Nephron progenitor cell (in vitro differentiated cells): ENCODE measurements at places on chromosomes 1 and 21.

GRCh38 chr1:229230140-229230892 lies 40.6 kb upstream of the RAB4A start:
- H3K4me3 ChIP-seq: peak overlapping the region; percentile 74
- H3K27me3 ChIP-seq: peaks cover 3% of the 10 kb centered on the region

DNA sequence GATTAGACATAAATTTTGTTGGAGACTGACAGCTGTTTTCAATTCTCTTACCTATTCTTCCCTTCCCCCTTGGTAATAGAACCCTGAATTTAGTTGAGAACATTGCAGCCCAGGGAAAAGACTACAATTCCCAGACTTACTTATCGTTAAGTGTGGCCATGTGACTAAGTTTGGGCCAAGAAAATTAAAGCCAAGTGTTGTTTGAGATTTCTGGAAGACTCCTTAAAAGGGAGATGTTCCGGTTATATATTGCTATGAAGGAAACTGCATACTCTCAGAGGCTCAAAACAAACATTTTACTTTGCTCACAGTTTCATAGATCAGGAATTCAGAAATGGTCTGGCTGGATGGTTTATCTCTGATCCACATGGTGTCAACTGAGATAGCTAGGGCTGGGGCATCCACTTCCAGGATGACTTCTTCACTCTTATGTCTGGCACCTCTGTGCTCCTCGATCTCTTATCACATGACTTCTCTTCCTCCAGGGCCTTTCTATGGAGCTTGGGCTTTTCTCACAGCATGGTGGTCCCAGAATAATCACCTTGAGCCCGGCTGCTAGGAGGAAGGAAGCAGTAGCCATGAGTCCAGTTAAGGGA lies 22.4 kb upstream of the CD34 start:
- H3K27me3 ChIP-seq: peaks cover 3% of the 10 kb centered on the region
- H3K4me3 ChIP-seq: no peak overlapping the region
- H3K27ac ChIP-seq: no peak overlapping the region
- DNase-seq: no peak
- no peaks in the 10 kb centered on the region for H3K4me1 ChIP-seq

DNA sequence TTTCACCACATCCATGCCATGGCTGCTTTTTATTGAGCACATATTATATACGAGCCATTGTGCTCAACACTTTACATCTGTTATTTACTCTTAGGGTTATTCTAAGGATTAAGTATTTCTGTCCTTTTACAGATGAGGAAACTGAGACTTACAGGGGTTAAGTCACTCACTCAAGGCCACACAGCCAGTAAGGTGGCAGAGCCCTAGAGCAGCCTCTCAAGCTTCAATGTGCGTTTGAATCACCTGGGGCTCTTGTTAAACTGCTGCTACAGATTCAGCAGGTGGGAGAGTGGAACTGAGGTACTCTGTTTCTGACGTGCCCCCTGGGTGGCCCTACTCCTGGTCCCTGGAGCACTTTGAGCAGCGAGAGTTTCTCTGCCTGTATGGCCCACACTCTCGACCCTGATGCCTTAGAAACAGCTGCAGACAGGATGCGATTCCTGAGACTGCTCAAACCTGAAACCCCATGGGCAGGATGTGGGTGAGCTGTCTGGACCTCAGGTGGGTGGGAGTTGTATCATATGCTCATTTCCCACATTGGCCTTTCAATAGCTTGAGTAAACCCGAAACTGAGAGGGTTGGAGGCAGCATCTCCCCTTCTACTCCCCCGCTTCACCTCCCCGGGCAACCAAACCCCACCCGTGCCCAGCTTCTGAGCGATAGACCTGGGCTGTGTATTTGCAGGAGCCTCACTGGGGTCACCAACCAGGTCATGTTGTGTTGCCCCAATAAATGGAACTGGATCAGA lies 59.3 kb downstream of the MAN1C1 start:
- no peaks in the 10 kb centered on the region for H3K36me3 ChIP-seq

DNA sequence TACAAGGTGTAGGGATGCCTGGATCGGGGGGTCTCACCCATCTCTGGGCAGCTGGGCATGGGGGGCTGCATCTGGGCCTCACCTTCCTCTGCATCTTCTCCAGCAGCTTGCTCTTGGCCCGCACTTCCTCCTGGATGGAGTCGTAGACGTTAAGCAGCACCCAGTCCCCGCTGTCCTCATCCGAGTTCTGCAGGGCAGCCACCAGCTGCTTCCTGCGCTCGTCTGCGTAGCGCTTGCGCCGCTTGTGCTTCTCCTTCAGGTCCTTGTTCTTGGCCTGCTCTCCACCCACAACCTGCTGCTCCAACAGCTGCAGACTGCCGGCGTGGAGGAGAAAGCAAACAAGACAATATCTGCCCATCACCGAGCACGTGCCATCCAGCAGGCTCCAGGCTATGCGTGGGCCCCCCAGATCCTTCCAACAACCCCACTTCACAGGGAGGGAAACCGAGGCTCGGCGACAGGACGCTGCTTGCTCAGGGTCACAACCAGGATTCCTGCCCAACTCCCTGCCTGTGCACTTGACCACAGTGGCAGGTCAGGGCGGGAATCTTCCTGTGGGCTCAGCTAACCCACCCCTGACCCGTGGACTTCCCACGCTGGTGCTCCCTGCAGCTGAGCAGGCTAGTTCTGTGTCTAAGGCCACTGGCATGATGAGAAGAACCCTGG lies 21.5 kb upstream of the DDOST start:
- H3K27me3 ChIP-seq: peaks cover 6% of the 10 kb centered on the region
- no peak overlapping the region for H3K4me3 ChIP-seq
- no peak overlapping the region for H3K27ac ChIP-seq
- DNase-seq: no peak
- peaks cover 21% of the 10 kb centered on the region for H3K4me1 ChIP-seq
- H3K36me3 ChIP-seq: peaks cover 9% of the 10 kb centered on the region

GRCh38 chr1:89065079-89065868 lies at the start of gene GBP1:
TSS of gene GBP1 (minus strand) at chr1:89065208. CDS start at chr1:89063234, 1,974 bp downstream.
- DNase-seq: no peak
- peaks cover 15% of the 10 kb centered on the region for H3K4me1 ChIP-seq
- H3K27me3 ChIP-seq: peaks cover 7% of the 10 kb centered on the region
- peak within 1 kb of the TSS; percentile 26 for H3K27ac ChIP-seq
- peak within 1 kb of the TSS; percentile 2 for H3K4me3 ChIP-seq

- peaks cover 10% of the 10 kb centered on the region for H3K36me3 ChIP-seq
- peaks cover 5% of the 10 kb centered on the region for H3K4me1 ChIP-seq
These were observed at the start of gene GSTM1 for GRCh38 chr1:109687641-109688499. TSS of gene GSTM1 (plus strand) at chr1:109687817. CDS start at chr1:109687874, 57 bp downstream.

DNA sequence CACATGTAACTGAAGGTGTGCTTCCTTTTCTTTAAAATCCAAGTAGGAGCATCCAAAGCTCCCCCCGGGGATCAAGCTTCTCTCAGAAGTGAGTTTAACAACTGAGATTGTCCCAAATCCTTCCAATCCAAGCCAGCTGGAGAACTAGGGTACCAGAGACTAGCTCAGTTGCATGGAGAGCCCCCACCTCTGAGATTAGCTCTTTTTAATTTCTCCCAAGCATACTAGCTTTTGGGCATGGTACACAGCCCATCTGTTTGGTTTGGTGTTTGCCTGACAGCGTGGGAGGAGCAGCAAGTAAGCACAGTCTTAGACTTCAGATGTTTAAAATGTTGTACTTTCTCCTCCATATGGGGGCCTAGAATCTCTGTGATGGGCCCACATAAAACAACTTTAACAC lies 142.8 kb downstream of the ASTN1 start:
- H3K4me3 ChIP-seq: no peak overlapping the region
- no peaks in the 10 kb centered on the region for H3K36me3 ChIP-seq
- no peak overlapping the region for H3K27ac ChIP-seq
- H3K4me1 ChIP-seq: peaks cover 6% of the 10 kb centered on the region
- DNase-seq: no peak
- H3K27me3 ChIP-seq: peaks cover 3% of the 10 kb centered on the region

DNA sequence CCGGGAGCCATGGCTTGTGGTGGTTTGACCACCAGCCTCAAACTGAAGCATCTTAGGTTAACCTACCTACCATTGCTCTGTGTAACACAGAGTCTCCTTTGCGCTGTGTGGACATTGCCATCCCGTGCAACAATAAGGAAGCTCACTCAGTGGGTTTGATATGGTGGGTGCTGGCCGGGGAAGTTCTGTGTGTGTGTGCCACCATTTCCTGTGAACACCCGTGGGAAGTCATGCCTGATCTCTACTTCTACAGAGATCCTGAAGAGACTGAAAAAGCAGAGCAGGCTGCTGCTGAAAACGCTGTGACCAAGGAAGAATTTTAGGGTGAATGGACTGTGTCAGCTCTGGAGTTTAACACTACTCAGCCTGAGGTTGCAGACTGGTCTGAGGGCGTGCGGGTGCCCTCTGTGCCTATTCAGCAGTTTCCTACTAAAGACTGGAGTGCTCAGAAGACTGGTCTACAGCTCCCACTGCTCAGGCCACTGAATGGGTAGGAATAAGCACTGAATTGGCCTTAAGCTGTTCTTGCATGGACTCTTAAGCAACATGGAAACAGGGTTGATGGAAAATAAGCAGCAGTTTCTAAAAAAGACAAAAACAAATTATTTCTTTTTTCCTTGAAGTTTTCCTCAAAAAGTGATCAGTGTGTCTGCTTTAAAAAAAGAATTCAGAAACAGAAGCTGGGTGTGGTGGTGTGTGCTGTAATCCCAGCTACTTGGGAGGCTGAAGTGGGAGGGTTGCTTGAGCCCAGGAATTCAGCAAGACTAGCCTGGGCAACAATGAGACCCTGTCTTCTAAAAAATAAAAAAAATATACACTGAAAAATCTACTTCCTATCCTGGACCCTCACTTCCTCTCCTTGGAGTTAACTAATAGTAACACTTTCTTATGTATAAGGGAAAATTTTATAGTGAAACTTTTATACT lies 14.6 kb downstream of the CEP350 start:
- H3K27me3 ChIP-seq: peaks cover 2% of the 10 kb centered on the region
- DNase-seq: no peak
- peaks cover 12% of the 10 kb centered on the region for H3K4me1 ChIP-seq
- H3K4me3 ChIP-seq: no peak overlapping the region
- H3K36me3 ChIP-seq: peaks cover 82% of the 10 kb centered on the region

DNA sequence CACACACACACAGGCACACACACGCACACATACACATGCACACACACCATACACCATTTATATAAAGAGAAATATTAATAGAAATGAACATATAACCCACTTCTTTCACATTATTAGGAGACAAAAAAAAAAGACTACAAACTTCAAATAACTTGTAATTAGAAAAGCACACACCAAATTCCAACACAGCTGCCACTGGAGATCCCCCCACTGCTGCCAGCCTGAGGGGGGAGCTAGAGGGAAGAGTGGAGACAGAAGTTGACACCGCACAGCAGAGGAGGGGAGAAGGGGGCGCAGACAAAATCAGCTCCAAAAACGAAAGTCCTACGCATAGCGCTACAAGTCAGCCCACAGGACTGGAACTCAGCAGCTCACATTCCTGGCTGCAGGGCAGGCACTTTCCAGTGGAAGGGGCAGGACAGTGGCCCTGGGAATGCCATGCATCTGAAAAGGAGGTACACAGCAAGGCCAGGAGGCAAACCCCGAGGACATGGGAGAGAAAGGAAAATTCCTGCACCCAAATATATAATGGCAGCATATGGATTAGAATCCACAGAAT lies 36.5 kb downstream of the LGALS8 start:
- no peak overlapping the region for H3K27ac ChIP-seq
- DNase-seq: no peak
- H3K36me3 ChIP-seq: peaks cover 73% of the 10 kb centered on the region
- no peak overlapping the region for H3K4me3 ChIP-seq
- H3K27me3 ChIP-seq: no peaks in the 10 kb centered on the region
- no peaks in the 10 kb centered on the region for H3K4me1 ChIP-seq

GRCh38 chr21:32003411-32003810 lies 130.6 kb downstream of the HUNK start:
- H3K27me3 ChIP-seq: no peaks in the 10 kb centered on the region
- H3K27ac ChIP-seq: no peak overlapping the region
- H3K4me1 ChIP-seq: peaks cover 6% of the 10 kb centered on the region
- H3K4me3 ChIP-seq: no peak overlapping the region
- H3K36me3 ChIP-seq: peaks cover 53% of the 10 kb centered on the region

- peak overlapping the region; percentile 34 for H3K4me3 ChIP-seq
- no peaks in the 10 kb centered on the region for H3K36me3 ChIP-seq
- H3K27me3 ChIP-seq: no peaks in the 10 kb centered on the region
- H3K27ac ChIP-seq: peak overlapping the region; percentile 93
These were observed 6.8 kb downstream of the CFAP410 start for GRCh38 chr21:44332383-44332782.

GRCh38 chr1:206422525-206422924 lies 47.8 kb upstream of the IKBKE start:
- peaks cover 9% of the 10 kb centered on the region for H3K4me1 ChIP-seq
- no peaks in the 10 kb centered on the region for H3K27me3 ChIP-seq
- no peak overlapping the region for H3K4me3 ChIP-seq
- H3K36me3 ChIP-seq: peaks cover 41% of the 10 kb centered on the region
- H3K27ac ChIP-seq: no peak overlapping the region

DNA sequence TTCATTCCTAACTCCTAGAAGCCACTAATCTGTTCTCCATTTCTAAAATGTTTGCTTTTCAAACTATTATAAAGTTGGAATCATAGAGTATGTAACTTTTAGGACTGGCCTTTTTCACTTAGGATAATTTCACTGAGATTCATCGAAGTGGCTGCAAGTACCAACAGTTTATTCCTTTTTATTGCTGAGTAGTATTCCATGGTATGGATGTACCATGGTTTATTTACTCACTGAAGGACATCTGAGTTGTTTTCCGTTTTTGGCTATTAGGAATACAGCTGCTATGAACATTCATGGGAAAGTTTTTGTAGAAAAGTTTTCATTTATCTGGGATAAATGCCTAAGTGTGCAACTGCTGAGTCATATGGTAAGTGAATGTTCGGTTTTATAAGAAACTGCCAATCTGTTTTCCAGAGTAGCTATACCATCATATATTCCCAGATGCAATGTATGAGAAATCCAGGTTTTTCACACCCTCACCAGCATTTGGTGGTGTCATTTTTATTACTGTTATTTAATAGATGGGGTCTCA lies 66.3 kb downstream of the SLC27A3 start:
- DNase-seq: no peak
- no peak overlapping the region for H3K27ac ChIP-seq
- no peaks in the 10 kb centered on the region for H3K27me3 ChIP-seq
- H3K4me1 ChIP-seq: peaks cover 10% of the 10 kb centered on the region
- no peak overlapping the region for H3K4me3 ChIP-seq

- H3K36me3 ChIP-seq: peaks cover 10% of the 10 kb centered on the region
- no peaks in the 10 kb centered on the region for H3K27me3 ChIP-seq
These were observed at the start of gene UBIAD1 for GRCh38 chr1:11272832-11273594. TSS of gene UBIAD1 (plus strand) at chr1:11273198. CDS start at chr1:11273532, 334 bp downstream.

DNA sequence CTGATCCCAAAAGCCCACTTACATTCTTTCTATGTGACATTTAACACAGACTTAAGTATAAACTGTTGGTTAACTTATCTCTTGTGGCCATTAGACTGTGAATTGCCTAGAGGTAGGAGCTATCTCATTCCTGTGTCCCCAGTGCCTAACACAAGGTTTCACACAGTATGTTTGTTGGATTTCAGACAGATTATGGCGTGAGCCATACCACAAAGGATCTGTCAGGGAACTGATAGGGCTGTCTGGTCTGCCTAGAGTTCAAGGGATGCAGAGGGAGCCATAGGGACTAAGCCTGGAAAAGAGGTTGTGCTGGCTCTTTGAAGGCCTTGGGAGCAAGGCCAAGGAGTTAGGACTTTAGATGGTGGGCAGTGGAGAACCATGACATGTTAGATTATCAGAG lies 40.0 kb downstream of the MEF2D start:
- no peak overlapping the region for H3K4me3 ChIP-seq
- H3K27me3 ChIP-seq: peaks cover 7% of the 10 kb centered on the region

GRCh38 chr1:232476538-232476950 lies 153.4 kb downstream of the SIPA1L2 start:
- H3K36me3 ChIP-seq: peaks cover 23% of the 10 kb centered on the region
- peaks cover 42% of the 10 kb centered on the region for H3K4me1 ChIP-seq
- H3K27me3 ChIP-seq: no peaks in the 10 kb centered on the region
- H3K27ac ChIP-seq: no peak overlapping the region
